ENCODE measurements at places on chromosomes 4 and X.

DNA sequence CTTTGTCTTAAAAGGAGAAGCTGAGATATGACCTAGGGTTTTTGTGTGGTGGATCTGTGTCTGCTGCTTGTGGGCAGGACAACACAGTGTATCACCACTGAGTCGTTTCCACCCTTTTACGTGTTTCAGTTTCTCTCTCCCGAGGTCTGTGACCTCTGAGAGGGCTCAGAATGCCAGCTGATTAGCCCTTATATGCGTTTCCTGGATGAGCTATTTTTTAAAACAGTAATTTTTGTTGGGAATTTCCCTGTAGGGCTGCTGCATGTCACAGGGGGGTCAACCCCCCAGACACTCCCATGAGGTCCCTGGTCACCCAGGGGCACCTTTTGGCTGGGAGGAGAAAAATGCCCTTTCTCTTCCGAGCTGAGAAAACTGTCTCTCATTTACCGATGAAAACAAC, 170.4 kb upstream of the CASK start:
- DNase-seq, result no peak

GRCh38 chrX:497186-498014, 110.7 kb upstream of the PPP2R3B start:
- no peak for DNase-seq

- no peak for DNase-seq
These were observed 42.0 kb upstream of the GPR78 start for GRCh38 chr4:8538076-8538702.

- no peak for DNase-seq
These were observed 6.6 kb upstream of the MAGEB17 start for GRCh38 chrX:16160729-16161128.

- DNase-seq, result no peak
These were observed 5.7 kb downstream of the SPON2 start for GRCh38 chr4:1166509-1167243.
